CD8-positive, alpha-beta T cell (primary cell): ENCODE measurements at places on chromosomes 1 and 21. TPM values are rescaled to one million over a fixed set of nuclear protein-coding genes. Genes with fewer than 3 reads are reported as not detected.

FCRL2 gene
- total RNA-seq = 0.62 TPM

DNA sequence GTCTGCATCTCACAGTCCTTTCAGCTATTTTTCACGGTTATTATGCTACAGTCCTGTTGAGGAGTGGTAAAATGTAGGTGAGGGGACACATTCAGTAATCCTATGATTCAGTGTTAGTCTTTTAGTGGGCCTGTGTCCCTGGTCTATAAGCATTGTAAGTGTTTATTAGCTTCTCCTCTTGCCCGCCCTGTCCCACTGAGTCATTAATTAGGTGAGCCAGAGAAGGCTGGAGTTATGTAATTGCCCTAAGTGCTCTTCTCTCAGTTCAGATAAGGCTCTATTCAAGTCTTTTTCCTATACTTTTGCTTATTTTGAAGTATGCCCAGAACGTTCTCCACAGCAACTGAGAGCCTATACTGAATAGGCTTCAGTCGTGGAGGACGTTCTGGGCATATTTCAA, 76.3 kb upstream of the ZRANB2 start:
- no peak for DNase-seq

DARS2 gene
- total RNA-seq = 1.6 TPM

TMPRSS15 gene
- total RNA-seq = not detected

FMO4 gene
- total RNA-seq = 0.87 TPM

- DNase-seq = no peak
Observed at GRCh38 chr1:17185485-17185860, 19.5 kb upstream of the PADI1 start.

DNA sequence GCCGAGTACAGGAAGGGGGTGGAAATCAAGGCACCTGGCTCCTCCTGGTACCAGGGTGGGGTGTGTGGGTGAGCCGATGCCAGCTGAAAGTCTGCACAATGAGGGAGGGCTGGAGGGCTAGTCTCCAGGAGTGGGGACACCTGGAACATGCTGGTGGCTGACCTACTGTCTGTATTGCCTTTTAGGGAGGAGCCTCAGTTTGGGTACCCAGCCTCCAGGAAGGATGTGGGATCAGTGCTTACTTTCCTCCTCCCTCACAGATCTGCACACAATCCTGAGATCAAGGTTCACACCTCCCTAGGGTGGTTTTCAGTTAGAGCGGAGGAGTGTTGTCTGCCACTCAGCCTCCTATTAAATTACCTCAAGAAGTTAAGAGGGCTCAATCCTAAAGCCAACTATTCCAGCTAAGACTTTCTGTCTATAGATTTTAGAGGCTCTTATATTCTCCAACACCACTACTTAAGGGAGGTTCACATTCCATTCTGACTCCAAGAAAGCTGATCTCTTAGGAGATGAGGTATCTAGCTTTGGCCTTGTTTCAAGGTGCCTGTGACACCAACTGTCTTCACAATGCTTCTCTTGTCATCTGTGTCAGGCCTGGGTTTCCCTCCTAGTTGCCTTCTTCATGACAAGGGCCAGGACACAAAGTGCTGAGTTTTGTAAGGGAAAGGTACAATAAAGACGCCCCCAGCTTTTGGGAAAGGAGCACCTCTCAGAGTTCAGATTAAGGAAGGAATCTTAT, 15.7 kb downstream of the SSR2 start:
- peak; percentile 62 for DNase-seq

- no peak for DNase-seq
Observed at GRCh38 chr1:50132347-50132894, 23.7 kb downstream of the ELAVL4 start.

VSIG8 gene
- total RNA-seq = not detected

DNA sequence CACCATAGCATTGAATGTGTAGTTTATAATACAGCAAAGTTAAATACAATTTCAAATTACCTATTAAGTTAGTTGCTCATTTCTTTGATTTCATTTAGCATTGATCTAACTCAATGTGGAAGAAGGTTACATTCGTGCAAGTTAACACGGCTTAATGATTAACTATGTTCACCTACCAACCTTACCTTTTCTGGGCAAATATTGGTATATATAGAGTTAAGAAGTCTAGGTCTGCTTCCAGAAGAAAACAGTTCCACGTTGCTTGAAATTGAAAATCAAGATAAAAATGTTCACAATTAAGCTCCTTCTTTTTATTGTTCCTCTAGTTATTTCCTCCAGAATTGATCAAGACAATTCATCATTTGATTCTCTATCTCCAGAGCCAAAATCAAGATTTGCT, at the start of gene ANGPTL3:
ANGPTL3 (plus strand) TSS at position 240 of the 400 bp plus-strand sequence; CDS start at position 287, 47 bp downstream.
- DNase-seq = no peak

GRCh38 chr1:66386712-66387111, 147.2 kb upstream of the SGIP1 start:
- DNase-seq = no peak

DNA sequence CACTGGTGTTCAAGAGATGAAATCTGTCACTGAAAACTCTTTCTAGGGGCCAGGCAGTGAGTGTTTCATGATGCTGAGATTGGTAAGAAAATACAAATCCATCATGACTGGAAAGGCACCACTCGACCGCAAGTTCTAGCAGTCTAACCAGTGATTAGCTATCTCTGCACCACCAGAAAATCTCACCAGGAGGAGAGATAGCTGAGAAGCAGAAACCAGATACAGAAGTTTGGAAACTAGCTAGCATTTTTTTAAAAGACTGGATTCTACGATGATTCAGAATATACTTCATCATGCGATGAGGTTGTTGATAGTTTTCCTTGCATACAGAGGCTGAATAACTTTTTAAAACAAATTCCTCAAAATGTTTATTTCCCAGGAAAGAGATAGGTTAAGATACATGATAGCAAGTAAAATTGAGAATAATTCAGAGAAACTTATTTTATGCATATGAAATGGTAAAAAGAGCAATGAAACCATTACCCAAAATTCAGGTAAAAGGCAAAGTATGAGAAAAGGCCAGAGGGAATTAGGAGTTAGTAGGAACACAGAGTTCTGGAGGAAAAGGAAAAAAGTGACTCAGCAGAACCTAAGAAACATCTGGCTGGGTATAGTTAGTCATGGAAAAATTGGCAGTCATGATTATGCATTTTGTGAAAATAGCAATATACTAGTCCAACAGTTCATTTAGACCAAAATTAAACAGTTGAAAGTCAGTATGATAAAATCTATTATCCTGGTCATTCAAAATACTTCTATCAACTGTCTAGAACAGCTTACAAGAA, 3.3 kb upstream of the F3 start:
- DNase-seq = no peak

DNA sequence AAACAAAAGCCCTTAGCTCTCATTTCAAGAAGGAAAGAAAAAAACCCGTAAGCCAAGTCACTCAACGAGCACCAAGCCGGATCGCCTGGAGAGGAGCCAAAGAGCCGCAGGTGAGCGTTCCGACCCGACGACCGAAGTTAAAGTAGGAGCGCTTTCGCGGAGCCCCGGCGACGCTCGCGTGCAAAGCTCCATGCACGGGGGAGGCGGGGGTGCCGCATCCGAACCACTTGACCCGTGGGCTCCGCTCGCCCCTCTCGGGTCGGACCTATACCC, 382 bp downstream of the GPBP1L1 start:
- DNase-seq = peak; percentile 78

DNA sequence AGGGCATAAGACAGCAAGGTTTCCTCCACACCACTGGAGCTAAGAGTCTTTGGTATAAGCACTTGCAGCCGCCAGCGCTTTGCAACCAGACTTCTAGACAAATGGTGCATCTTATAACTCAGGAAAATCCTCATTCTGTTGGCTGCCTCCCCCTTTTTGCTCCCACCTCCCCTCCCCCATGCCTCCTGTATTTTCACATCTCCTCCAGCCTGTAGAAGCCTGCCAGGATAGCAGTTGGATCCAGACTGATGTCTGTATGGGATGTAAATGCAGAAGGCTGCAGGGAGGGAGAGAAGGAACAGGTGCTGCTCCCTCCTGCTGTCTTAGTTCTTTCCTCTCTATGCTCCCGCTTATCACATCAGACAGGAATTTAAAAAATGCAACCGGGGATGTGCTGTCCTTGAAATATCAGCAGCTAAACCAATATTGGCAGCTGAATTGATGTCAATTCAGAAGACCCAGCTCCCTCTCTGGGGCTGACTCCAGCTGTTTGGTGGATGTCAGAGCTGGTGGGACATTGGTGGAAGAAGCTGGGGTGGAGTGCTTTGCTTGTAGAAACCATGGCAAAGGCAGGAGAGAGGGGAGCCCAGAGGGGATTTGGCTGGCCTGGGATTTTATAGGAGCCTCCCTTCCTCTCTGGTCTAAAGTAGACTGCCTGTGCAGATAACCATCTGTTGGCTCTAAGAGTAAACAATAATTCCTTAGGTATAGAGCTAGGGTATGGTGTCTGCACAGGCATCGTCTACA, 53.5 kb downstream of the NFASC start:
- DNase-seq = no peak

GRCh38 chr1:3135073-3135702, 66.2 kb downstream of the PRDM16 start:
- DNase-seq = no peak

DNA sequence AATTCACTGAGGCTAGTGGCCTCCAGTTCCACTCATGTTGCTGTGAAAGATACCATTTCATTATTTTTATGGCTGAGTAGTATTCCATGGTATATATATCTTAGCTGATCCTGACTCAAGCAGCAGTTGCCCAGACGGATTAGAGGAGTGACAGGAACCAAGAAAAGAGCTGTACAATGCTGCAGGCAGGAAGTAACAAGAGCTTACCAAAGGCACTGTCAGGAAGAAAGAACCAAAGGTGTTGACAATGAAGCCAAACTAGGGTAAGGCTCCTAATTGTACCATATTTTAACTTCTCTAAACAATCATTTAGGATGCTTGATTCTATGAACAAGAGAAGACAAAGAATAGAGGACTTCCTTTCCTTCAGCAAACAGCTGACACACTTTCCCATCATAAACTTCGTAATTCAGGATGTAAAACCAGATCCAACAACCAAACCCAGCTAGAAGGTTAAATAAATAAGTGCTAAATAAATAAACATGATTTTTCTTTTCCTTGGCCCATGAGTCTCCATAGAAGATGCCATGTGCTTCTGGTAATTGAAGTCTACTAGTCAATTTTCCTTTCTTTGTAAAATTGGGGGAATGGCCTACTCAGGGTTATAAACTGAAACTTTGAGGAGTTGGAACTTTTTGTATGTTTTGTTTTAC, 248.2 kb upstream of the SGIP1 start:
- DNase-seq = peak; percentile 45

DNA sequence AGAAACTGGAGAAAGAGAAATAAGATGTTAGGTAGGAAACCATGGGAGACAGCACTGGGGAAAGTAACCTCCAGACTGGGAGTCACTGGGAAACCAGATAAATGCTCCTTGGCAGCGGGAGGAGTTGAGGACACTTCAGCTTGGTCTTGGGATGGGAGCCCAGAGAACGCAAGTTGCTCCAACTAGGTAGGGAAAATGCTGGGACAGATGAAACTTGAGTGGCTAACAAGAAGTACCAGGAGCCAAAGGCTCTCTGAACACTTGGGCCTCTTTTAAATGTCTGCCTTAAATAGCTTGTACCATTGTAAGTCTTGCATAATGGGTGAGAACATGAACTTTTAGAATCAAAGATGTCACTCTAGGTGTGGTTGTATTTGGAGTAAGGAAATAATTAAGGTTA, 3.0 kb downstream of the NMNAT1 start:
- DNase-seq = no peak

GRCh38 chr1:58432851-58433668, 113.5 kb downstream of the OMA1 start:
- DNase-seq = no peak

GRCh38 chr1:210822932-210823331, 311.0 kb downstream of the KCNH1 start:
- no peak for DNase-seq

MEX3A gene
- total RNA-seq = 0.14 TPM

GRCh38 chr1:171014880-171015279, 75.8 kb upstream of the FMO3 start:
- no peak for DNase-seq

SPATC1L gene
- total RNA-seq = 6.7 TPM

DNA sequence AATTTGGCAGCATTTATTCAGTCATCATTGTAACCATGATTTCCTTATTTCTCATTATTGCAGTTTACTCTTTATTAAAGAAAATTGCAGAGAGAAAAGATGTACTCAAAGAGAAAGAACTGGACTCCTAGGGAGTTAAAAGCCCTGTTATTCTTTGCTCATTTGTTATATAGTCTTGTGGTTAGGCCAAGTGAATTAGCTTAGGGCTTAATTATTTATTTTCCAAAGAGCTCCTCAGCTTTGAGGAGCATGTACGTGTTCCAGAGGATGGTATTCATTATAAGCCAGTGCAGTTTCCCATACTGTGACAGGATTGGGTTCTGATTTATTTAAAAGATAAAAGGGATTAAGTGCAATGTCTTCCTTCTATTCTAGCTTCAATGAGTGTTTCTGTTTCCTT, 86.4 kb downstream of the GPR161 start:
- DNase-seq = no peak

- peak; percentile 80 for DNase-seq
Observed at GRCh38 chr1:155086128-155086741, 7.6 kb downstream of the EFNA3 start.

GRCh38 chr1:218683242-218683641, 338.1 kb downstream of the TGFB2 start:
- DNase-seq = no peak

- no peak for DNase-seq
Observed at GRCh38 chr21:27476696-27477095, 509.8 kb upstream of the ADAMTS5 start.

DNA sequence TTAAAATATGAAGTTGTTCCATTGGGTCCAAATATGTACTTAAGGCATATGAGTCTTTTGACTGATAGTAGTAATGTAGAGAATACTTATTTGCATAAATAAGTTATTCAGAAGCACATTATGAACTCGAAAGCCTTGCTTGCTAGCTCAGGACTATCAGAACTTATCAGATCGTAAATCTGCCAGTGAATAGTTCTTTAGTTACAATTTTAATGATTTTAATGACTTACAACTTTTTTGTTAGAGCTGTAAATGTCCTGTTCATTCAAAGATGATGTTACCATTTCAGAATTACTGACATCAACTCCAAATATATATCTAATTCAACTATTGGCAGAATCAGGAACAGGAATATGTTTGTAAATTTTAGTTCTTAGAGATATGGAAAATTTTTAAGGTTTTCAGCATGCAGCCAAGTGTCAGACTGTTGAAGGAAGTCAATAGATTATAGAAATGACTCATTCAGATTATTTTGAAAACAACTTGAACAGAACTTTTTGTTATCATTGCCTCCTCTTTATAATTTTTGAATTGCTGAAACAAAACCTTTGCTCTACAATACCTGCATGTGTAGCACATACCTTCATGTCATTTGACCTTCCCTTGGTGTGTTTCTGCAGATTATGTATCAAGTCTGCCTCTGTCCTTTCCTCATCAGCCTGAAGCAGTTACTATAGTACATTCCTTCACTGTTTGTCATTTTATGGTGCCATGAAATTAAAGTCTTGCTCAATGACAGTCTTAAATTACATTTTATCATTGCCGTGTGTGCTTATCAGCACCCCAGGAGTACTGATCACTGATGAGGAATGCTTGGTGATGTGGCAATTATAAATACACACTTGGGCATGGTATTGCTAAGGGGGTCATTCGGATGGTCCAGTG, 44.9 kb downstream of the LRRC8D start:
- DNase-seq = no peak

IGSF8 gene
- 35.5 TPM for total RNA-seq

- peak; percentile 44 for DNase-seq
Observed at GRCh38 chr1:22285549-22286396, 142.9 kb upstream of the WNT4 start.

FCRLA gene
- total RNA-seq = not detected

OR2L8 gene
- 0.35 TPM for total RNA-seq
